ENCODE measurements at places on chromosomes 1 and 21. TPM values are rescaled to one million over a fixed set of nuclear protein-coding genes. Genes with fewer than 3 reads are reported as not detected.

SDHC gene
- polyA plus RNA-seq = 211 TPM

ADCY10 gene
- polyA plus RNA-seq = not detected

LINGO4 gene
- 0.12 TPM for polyA plus RNA-seq

SDC3 gene
- polyA plus RNA-seq = 117 TPM

CDC20 gene
- 134 TPM for polyA plus RNA-seq

RGS16 gene
- 58.8 TPM for polyA plus RNA-seq

GNAT2 gene
- not detected for polyA plus RNA-seq

SPRR3 gene
- polyA plus RNA-seq = not detected

Data from brain (organoid and tissue), 16 donors.